ENCODE measurements at places on chromosomes 4 and X.

DNA sequence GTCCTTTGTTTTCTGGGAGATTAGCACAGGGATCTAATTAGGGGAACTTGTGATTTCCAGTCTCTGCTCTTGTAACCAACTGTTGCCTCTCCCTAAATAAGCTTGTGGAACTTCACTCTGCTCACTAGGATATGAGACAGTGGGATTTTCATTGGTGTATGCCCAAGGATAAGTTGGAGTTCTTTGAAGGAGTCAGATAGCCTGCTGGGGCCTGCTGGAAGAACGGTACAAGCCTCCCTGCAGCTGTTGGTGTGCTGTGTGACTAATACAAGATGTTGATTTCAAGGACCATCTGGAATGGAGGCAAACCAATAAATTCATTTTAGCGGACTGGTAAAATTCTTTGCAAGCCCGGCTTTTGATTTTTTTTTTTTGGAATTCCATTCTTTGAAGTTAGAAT, 167.0 kb downstream of the AASDH start:
- no peak for DNase-seq

- no peak for DNase-seq
Measured at GRCh38 chr4:36165631-36166005, 78.7 kb downstream of the ARAP2 start.

GRCh38 chrX:42818151-42818921, 40.4 kb upstream of the PPP1R2C start:
- DNase-seq: no peak

GRCh38 chr4:140790765-140791164, 34.6 kb upstream of the TBC1D9 start:
- DNase-seq: no peak

- DNase-seq: no peak
Measured at GRCh38 chr4:8171984-8172924, 13.6 kb upstream of the ABLIM2 start.

DNA sequence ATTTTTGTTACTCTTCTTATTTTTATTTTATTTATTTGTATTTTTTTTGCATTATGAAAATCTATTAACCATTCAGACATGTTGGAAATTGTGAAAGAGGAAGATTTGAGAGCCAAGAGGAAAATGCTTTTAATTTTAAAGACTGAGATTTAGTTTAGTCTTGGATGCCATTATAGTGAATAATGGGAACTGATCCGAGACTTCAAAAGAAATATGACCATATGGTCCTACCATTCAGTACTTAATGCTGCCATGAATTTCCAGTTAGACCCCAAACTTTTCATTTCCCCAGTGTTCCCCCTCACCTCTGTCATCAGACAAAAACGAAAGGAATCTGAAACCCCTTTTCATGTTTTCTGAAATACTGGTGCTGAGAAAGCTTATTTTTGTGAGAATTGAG, 95.5 kb downstream of the TENM3 start:
- DNase-seq: no peak

DNA sequence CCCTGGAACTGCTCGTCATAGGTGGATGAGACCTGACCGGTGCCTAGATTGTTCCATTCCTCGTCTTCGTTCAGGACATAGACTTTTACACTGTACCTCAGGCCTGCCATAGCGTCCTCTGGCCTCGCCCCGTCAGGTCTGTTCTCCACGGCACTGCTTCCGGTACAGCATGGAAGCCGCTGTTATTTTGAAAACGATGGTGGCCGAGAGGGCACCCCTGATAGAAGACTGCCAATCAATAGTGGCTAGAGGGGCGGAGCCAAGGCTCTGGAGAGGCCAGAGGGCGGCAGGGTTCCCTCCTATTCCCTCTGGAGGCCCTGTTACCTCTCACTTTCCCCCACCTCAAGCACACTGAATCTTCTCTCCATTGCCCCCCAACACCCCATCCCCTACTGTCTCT, at the start of gene PPP4R3C:
TSS of gene PPP4R3C (minus strand) at position 155 of the 400 bp plus-strand sequence. CDS start at position 110, 45 bp downstream.
- no peak for DNase-seq

- DNase-seq: no peak
Measured at GRCh38 chr4:114603497-114603896, 4.9 kb downstream of the UGT8 start.

- DNase-seq: peak; percentile 24
Measured at GRCh38 chrX:40543661-40544328, 37.0 kb upstream of the ATP6AP2 start.

GRCh38 chr4:147787204-147787603, 55.3 kb downstream of the ARHGAP10 start:
- DNase-seq: no peak
